Cardiac septum (tissue), 1 donor: ENCODE measurements at places on chromosomes 13 and 19. TPM values are rescaled to one million over a fixed set of nuclear protein-coding genes. Genes with fewer than 3 reads are reported as not detected.

Gene SLC15A1
- not detected for total RNA-seq

DNA sequence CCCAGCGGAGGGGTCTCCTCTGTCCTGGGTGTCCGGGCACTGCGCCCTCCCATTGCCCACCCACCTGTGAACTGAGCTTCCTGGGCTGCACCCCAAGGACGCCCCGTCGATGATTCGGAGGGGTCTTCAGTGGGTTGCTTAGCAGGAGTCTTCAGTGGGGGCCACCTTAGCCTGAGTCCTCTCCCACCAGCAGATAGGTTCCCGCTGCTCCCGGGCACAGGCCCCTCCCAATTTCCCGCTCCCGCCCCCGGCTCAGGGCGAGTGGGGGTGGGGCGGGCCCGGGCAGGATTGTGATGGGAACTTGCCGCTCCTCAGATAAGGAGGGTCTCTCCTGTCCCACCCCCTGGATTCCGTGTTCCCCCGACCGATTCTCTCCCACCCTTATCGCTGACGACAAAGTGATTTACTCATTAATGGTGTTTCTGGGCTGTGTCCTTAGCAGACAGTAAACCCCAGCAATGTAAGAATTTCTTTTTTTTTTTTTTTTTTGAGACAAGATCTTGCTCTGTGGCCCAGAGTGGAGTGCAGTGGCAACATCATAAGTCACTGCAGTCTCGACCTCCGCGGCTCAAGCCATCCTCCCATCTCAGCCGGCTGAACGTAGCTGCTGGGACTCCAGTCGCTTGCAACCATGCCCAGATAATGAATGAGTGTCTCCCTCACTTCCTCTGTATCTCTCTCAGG lies 655 bp upstream of the S1PR5 start:
- no peak for DNase-seq

DNA sequence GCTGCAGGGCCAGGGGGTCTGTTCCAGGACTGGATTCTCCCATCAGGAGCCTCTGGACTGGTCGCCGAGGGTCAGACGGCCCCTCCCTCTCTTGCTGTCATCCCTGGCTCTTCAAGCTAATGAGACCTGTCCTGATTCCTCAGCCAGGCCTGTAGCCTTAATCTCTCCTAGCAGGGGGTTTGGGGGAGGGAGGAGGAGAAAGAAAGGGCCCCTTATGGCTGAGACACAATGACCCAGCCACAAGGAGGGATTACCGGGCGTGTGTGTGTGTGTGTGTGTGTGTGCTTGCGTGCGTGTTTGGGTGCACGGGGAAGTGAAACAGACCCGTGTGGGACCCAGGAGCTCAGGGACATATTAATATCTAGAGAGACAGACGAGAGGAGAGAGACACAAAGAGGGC lies 1.9 kb upstream of the CRX start:
- no peak for DNase-seq

DNA sequence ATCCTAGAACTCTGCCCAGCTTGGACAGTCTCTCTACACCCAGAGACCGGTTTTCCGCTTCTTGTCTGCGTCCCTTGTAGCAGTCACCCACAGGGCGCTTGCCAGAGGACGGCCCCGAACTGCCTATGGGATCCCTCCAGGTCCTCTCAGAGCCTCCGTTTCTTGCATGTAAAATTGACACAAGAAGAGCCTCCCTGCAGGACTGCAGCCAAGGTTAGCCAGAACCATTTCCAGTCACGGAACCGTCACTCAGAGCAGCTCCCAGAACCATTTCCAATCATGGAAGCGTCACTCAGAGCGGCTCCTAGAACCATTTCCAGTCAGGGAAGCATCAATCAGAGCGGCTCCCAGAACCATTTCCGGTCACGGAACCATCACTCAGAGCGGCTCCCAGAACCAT lies 65.5 kb downstream of the ATP11A start:
- DNase-seq, result no peak

- no peak for DNase-seq
These were observed 25.4 kb upstream of the SIGLEC11 start for GRCh38 chr19:49986354-49986753.

GRCh38 chr13:38687246-38688229 lies 661 bp downstream of the FREM2 start:
- DNase-seq, result no peak
